ENCODE measurements at places on chromosomes 2 and 18.
A peak's percentile ranks its signal among the peaks of the same experiment; 100 is the strongest.

DNA sequence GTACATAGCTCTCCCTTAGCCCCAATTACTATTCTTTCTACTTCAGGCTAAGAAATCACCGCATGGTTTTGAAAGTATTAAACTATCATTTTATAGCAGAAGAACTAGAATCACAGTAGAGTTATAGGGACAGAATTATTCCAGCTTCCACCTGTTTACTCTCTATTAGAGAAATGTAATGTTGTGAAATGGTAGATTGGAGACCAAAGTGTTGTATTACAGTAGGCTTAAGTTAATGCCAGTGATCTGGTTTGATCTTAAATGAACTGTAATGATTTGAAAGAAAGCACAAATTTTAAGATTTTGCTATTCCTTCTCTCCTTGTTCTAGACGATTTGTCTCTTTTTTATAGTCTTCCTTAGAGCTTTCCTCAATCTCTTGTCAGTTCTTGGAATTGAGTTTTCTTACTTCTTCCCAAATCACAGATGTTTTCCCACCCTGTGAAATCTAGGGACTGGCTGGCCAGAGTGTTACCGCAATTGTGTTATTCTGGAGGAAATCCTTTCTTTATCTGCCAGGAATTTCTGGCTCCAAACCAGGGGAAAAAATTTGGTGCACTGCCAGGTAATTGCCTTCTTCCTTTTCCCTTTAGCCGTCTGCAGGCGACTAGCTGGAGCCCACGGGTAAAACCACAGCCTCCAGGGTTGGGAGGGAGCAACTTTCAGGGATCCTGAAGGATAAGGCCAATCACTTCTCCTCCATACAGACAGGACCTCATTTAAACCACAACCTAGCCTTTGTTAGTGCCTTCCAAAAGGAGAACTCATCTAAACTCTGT, 51.7 kb downstream of the NOP58 start:
- DNase-seq = peak; percentile 86

DNA sequence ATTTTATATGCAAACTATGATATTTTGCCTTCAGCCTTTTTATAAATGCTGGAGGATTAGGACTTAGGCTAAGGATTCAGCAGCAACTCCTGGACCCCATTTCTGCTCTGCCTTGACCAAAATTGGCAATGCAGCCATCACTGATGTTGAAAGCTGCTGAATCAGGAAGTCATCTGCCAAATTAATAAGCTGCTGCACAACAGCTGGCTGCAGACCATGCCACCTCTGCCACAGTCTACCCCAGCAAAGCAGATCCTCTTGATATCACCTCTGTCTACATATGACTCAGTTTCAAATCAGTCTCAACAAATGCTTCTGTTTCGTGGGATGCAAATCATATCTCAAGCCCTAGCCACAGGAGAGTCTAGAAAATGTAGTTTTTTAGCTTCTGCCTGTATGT, 7.1 kb upstream of the SOS1 start:
- no peak for DNase-seq

DNA sequence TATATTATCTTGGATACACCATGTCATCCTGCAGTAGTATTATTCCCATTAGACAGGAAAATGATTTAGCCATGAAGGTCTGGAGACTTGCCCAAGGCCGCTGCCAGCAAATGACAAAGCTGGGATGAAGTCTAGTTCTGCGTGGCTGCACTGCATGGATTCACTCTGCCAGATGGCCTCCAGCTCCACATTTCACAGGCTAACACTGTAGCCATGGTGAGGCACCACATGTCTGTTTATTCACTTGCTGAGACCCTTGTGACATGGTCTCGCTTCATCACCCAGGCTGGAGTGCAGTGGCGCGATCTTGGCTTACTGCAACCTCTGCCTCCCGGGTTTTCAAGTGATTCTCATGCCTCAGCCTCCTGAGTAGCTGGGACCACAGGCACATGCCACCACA, 31.5 kb upstream of the SCG2 start:
- DNase-seq = no peak

GRCh38 chr2:56739413-56739812, 555.6 kb downstream of the CCDC85A start:
- no peak for DNase-seq

DNA sequence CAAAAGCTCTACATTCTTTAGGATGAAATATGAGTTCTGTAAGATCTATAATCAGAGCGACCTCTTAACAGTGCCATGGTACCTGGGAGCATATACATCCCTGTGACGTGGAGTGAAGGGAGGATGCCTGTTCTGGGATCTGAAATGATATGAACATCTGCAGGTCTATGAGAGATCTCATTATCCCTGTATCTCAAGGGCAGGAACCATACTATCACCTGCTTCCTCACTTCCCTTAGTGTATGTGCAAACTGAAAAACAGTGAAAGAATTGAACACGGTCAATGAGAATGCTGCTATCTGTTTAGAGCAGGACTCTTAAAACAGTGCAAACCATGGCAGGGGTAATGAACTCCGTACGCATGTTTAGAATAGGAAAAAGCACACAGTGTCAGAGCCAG, 364.0 kb downstream of the LPIN1 start:
- DNase-seq = no peak

Measured in spinal cord (tissue), 10 donors.